NCI-H226 (cell line): ENCODE measurements at places on chromosomes 3 and 15.
A peak's percentile ranks its signal among the peaks of the same experiment; 100 is the strongest.

GRCh38 chr3:44476963-44477311 is 533 bp downstream of the ZNF445 start:
- no peak for DNase-seq

GRCh38 chr3:181851063-181851462 is 139.3 kb downstream of the SOX2 start:
- no peak for DNase-seq

DNA sequence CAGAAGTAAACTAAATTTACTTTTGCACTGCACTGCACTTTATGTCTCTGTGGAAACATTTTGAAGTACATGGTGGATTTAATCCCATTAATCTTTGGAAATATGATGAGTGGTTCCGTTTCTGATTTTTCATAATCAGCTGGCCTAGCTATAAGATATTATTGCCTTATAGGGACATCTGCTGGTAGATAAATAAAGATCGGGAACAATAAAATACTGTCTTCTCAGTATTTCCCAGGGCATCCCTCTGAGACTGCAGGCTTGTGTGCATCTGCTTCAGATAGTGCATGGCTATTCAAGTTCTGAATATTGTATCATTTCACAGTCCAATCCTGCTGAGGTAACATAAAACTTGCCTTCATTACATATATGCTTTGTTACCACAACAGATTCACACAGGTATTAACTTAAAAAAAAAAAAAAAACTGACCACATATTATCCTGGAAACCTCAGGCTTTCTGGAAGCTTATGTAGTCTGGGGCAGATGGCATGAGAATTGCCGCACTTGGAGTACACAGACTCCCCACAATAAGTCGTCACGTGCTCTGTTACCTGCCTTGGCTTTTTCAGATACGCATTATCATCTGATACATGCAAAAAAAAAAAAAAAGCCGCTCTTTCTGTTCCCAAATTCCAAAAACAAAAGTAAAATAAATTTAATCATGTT is 330.8 kb upstream of the AGTR1 start:
- DNase-seq, result no peak

- no peak for DNase-seq
These were observed 12.3 kb downstream of the ANPEP start for GRCh38 chr15:89802231-89802928.

DNA sequence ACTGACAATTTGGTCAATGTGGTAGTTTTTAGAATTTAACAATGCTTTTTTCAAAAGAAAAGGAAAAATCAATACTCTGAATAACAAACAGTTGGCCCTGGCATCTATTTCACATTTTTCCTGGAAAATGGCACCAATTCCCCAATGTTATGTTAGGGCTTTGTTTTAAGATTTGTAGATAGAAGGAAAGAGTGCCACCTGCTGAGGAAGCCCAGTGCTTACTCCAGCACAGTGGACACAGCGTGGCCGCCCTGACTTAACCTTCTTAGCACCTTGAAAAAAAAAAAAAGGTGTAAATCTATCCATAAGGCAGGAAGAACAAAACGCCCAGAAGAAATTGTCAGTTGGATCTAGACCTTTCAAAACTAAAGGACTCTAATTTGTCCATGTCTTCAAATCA is 110.7 kb upstream of the CNTN4 start:
- DNase-seq, result no peak

- no peak for DNase-seq
These were observed 116.3 kb downstream of the RPL22L1 start for GRCh38 chr3:170753421-170754310.

DNA sequence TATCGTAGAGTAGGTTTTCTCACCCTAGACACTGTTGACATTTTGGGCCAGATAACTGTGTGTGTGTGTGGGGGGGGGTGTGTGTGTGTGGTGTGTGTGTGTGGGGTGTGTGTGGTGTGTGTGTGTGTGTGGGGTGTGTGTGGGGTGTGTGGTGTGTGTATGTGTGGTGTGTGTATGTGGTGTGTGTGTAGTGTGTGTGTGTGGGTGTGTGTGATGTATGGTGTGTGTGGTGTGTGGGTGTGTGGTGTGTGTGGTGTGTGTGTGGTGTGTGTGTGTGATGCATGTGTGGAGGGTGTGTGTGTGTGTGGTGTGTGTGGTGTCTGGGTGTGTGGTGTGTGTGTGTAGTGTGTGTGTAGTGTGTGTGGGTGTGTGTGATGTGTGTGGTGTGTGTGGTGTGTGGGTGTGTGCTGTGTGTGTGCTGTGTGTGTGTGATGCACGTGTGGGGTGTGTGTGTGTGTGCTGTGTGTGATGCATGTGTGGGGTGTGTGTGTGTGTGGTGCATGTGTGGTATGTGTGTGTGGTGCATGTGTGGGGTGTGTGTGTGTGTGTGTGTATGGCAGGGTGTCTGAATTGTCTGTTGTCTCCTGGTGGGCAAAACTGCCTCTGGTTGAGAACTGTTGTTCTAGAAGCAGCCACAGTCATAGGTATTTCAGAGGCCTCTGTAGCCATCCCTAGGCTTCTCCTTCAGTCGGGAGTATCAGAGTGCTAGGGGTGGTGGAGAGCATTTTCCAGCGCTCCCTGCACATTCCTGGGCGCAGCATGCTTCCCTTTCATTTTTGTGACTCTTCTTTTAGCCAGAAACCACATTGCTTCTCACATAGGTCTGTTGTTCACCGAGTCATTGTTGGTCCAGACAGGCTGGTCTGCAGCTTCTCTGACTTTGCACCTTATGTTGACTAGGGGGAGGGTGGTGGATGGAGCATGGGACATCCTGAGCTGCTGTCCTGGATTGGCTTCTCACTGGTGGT is 84.4 kb downstream of the THSD4 start:
- DNase-seq, result no peak

- DNase-seq, result peak; percentile 64
These were observed 43.0 kb downstream of the ARRDC4 start for GRCh38 chr15:98003518-98003917.

GRCh38 chr15:93035953-93036810 is 52.8 kb downstream of the RGMA start:
- peak; percentile 29 for DNase-seq

GRCh38 chr3:173275740-173276139 is 121.8 kb upstream of the NLGN1 start:
- no peak for DNase-seq

DNA sequence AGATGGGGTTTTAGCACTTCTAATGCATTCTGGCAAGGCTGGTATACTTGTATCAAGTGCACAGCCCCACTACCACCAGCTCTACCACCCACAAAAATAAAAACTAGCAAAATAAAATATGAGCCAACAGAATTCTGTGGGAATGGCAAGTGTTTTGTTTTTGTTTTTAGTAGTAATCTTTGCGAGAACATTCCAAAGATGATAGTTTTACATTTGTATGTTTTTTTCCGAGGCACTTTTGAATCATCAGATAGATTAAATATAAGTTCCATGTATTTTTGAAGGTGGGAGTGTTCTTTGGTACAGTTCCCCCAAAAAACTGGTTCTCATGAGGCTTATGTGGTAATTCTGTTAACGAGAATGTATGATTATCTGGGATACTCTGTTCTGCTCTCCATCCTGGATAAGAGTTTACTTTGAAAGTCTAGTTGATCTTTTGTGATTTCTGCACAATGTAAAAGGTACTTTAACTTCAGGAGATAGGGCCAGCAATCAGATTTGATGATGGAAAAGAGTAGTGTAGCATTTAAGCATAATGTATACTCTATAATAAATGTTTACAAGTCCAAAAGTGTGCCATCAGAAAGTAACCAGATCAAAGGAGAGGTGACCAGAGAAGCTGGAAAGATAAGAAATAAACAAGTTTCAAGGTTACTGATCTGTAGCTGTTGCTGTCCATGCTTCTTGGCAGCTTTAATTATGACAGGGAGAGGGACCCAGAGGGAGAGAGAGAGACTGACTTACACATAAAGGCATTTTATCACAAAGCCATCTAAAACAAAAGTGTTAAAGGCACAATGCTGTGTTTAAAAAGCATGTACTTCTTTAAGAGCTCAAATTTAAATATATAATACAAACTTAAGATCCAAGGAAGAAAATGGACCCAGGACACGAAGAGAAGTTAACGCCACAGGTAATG is 130.9 kb downstream of the PGPEP1L start:
- DNase-seq, result no peak

DNA sequence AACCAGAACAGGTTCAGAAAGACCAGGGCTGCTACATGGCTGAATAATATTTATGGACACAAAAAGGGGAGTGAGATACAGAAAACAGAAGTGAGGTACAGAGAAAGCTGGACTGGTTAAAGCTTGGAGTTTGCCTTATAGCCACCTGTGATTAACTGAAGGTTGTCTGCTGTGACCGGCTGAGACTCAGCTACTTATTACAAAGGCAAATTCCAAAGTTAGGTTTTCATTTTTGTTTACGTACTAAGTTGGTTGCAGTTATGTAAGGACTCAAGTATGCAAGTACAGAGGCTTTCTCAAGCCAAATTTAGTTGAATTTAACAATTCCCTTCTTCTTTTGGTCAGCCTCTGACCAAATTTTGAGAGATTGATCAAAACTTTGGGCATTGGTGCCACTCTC is 264.6 kb downstream of the THSD4 start:
- no peak for DNase-seq

GRCh38 chr15:98823012-98823458 is 174.7 kb downstream of the IGF1R start:
- DNase-seq, result peak; percentile 64

GRCh38 chr15:89168316-89168833 is 53.0 kb downstream of the RLBP1 start:
- no peak for DNase-seq

DNA sequence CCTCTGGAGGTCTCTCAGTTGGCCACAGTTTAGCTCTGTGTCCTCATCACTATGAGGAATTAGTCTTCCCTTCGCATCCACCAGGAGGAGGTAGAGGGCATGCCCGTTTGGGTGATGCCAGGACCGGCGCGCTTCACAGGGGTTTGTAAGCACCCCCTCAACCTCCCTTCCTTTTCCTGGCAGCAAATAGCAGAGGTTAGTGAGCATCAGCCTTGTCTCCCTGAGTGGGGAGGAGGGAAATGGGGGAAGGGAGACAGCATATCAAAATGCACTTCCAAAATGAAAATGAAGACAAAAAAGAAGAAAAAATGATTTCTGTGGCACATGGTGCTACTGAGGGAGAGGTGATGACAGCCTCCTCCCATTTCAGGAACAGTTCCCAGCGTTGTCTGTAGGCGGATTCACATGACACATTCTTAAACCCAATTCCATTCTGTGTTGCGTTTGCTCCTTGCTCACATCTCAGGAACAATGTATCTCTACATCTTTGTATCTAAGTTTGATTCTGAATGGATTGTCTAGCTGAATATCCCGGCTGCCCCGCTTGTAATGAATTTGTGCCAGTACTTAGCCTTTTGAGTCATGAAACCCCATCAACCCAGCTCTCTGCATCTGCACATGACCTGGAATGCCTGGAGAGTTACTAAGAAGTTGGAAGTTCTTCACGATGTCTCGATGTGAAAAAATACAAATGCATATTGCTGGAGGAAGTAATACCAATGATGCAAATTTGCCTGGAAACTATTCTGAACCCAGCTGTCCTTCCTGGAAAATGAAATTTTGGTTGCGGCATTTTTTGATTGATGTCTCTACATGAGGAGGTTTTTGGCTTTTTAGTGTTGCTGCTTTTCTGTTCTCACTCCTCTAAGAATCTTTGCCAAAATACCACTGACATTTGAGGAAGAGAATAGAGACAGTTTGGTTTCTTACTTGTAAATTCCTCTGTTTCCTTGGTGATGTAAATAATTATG is 45.2 kb downstream of the TYRO3 start:
- peak; percentile 44 for DNase-seq

GRCh38 chr3:180430896-180431295 is 171.1 kb upstream of the TTC14 start:
- DNase-seq, result peak; percentile 59

DNA sequence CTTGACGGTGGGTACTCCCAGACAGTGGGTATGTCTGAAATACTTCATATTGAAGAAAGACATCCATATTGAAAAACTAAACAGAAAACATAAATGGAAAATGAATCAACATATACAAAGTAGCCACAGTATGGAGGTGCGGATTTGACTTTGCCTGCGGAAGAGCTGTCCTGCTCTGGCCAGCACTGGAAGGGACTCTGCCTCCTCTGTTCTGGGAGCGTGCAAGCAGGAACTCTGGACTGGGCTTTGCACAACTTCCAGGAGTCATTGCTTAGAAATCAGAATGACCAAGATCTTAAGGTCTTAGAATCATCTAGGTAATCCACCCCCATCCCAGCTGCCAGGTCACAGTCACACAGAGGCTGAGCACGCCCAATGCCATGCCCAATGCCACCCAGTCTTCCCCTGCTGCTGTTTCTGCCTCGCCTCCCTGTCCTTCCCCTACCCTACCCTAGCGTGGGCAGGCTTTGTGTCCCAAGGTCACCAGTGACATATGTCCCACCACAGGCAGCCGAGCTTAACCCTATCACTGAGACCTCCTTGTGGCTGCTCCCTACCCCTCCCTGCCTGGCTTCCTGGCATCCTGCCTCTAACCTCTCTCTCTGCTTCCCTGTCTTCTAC is 36.3 kb downstream of the CDC25A start:
- DNase-seq, result no peak

GRCh38 chr3:22700876-22701275 is 502.3 kb upstream of the UBE2E2 start:
- no peak for DNase-seq

- no peak for DNase-seq
These were observed 45.6 kb downstream of the YEATS2 start for GRCh38 chr3:183743231-183743630.

- DNase-seq, result peak; percentile 45
These were observed 53.9 kb upstream of the ACKR4 start for GRCh38 chr3:132543011-132543739.

- no peak for DNase-seq
These were observed 25.0 kb downstream of the LRRC58 start for GRCh38 chr3:120324190-120324589.

DNA sequence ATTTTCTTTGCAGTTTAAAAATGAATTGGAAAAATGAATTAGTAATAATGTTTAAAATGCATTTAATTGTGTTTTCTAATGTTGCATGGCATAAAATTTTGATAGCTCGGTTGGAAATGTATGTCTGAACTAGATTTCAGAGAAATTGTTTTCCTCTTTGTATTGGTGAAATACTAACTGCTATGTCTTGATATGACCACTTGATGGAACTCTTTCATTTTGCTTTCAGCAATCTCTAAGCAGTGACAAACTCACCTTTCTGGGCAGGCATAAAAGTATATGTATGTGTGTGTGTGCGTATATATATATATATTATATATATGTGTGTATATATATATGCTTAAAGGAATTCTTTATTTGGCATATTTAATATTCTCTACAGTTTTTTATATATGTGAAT is 239.3 kb upstream of the ZNF717 start:
- no peak for DNase-seq

GRCh38 chr3:64084640-64085039 is 61.3 kb upstream of the PSMD6 start:
- DNase-seq, result peak; percentile 91

GRCh38 chr3:142319094-142319493 is 93.7 kb upstream of the GK5 start:
- peak; percentile 64 for DNase-seq

- DNase-seq, result peak; percentile 97
These were observed 24.3 kb downstream of the TBC1D21 start for GRCh38 chr15:73897441-73898261.

GRCh38 chr3:56775838-56776555 is 25.8 kb downstream of the ARHGEF3 start:
- no peak for DNase-seq

GRCh38 chr3:146464783-146465182 is 4.6 kb downstream of the PLSCR2 start:
- no peak for DNase-seq

- DNase-seq, result peak; percentile 46
These were observed 1122.0 kb downstream of the ROBO1 start for GRCh38 chr3:78645628-78646310.
